ENCODE measurements at places on chromosomes 12 and 14.

GRCh38 chr12:65189028-65189718 lies 19.8 kb downstream of the LEMD3 start:
- no peak for DNase-seq

- DNase-seq = no peak
These were observed 18.4 kb downstream of the POU6F1 start for GRCh38 chr12:51199366-51199945.

- no peak for DNase-seq
These were observed 296.2 kb downstream of the GPHN start for GRCh38 chr14:66804141-66804540.

GRCh38 chr12:111387747-111388323 lies 17.9 kb upstream of the SH2B3 start:
- no peak for DNase-seq

GRCh38 chr12:89351489-89352241 lies 636 bp downstream of the DUSP6 start:
- no peak for DNase-seq

DNA sequence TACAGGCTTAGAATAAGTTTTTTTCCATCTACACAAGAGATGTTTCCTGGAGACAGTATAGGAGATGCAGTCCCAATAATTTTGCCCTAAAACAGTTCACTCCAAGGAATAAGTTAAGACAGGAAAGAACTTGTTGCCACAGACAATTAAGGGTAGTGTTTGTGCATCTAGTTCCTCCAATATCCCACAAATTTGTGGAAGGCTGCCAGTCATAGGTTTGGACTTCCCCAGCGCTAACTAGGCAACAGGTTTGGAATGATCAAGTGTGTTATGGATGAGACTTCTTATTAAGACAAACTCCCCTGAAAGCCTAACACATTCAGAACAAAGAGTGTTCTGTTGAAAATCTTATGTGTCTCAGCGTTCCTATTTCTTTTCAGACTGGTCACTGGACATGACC lies 611.0 kb downstream of the CCER1 start:
- DNase-seq = no peak

DNA sequence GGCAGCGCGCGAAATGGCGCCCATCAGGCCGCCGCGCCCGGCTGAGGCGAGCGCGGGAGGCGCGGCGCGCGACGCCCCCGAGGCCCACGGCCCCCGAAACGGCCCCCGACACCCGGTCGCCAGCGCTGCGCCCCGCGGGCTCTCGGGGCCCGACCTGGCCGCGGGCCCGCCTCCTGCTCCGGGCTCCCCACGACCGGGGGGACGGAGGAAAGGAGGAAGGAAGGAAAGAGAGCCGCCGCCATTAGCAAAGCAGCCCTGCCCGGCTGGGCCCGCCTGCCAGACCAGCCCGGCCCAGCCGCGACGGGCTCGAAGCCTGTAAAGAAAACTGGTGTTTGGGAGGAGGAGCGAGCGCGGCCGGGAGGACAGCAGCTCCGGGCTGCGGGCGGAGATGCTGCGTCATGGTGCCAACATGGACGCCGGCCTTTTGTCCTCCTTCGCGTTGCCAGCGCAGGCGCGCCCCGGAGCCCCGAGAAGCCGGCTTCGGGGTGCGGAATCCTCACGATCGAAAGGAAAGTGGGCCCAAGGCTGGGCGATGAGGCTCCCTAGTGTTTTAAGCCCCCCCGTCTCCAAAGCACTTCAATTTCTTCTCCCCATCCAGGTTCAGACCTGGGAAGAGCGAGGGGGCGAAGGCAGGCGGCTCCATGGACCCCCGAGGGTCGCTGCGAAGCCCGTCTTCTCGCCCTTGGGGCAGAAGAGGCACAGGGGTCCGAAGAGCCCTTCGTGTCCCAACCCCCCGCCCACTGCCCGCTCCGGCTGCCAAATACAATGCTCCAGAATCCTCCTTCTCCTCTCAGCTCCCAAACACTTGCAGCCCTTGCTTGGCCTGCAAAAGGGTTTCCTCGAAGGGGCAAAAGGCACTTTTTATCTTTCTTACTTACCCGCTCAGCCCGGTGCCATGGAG lies 2.9 kb upstream of the SETD1B start:
- no peak for DNase-seq

DNA sequence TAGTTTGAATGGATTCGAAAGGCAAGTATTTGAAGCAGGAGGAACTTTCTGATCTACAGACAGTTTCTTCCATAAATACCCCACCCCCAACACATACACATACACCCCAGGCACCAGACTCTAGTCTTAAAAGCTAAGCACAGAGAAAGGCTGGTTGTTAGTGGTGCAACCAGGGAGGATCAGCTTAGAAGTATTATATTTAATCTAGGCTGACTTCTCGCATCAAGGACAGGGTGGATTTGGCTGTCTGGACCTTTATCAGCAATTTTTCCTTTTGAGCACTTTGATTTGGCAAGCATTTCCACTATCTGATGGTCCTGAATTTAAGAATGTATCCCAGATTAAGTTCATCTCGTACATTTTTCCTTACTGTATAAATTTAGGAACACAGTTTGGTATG lies 1489.8 kb upstream of the FLRT2 start:
- no peak for DNase-seq

- no peak for DNase-seq
These were observed 466.4 kb downstream of the MED13L start for GRCh38 chr12:115811045-115811444.

GRCh38 chr14:89418452-89418851 lies 1.4 kb upstream of the FOXN3 start:
- no peak for DNase-seq

- no peak for DNase-seq
These were observed 25.9 kb downstream of the SSH1 start for GRCh38 chr12:108831309-108831991.

DNA sequence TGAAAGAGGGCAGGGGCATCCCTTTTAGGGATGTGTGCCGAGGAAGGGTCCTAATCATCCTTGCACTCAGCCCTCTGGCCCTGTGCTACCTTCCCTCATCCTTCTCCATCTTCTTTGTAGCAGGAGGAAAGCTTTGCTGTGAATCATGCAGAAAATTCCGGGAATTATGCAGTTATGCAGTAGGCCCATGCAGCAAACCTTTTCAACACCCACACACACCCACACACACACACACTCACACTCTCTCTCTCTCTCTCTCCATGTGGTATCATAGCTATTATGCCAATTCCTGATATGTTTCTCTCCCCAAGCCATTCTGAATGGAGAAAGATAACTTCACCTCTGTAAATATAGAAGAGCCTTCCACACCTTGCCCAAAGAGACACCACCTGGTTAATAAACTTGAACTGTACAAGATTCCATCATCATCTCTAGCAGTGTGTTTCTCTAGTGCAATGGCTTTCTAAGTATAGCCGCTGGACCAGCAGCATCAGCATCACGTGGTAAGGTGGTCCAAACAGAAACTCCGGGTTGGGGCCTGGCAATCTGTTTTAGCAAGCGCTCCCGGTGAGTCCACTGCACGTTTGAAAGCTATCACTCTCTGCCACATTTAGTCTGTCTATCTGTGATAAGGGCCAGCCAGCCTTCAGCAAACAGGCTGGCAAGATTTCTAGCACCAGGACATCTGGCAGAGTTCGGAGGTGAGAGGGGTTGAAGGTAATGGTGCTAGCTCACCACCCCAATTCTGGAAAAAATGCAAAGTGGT lies 57.6 kb downstream of the MDM2 start:
- DNase-seq = no peak

DNA sequence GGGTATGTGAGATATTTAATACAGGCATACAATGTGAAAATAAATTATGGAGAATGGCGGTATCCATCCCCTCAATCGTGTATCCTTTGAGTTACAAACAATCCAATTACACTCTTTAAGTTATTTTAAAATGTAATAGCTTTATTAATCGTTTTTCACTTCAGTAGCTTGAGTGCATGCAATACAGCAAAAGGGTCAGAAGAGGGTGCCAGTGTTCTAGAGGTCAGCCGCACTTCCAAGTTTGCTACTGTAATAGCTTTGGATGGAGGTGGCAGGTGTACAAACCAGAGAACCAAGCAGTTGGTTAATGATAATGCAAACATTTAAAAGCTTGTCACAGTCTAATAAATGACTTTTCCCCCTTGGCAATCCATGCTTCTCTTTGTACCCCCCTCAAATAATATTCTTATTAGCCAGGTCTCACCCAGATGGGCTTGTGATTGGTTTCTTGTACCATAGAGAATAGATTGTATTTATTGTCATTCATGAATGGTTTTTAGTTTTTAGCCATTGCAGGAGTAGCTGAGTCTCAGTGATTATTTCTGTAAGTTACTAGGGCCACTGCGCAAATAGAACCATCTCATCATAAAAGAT lies 127.0 kb downstream of the ERC1 start:
- peak; percentile 47 for DNase-seq

DNA sequence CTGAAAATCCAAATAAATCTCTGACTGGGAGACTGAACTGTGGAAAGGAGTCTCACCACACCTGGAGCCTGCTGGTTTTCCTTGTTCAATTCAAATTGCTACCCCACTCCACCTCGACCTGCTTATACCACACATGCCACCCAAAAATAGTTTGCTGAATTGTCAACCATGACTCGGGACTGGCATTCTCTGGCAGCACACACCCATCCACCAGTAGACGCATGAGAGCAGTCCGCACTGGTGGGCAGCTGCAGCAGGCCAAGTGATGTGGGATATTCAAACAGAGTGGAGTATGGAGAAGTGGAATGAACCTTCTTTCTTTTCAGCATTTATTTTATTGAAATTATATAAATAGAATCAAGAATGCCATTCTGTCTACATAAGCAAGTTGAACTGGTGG lies 38.7 kb upstream of the SYCP3 start:
- no peak for DNase-seq

- no peak for DNase-seq
These were observed 9.8 kb upstream of the ARF6 start for GRCh38 chr14:49882826-49883694.

GRCh38 chr12:4569261-4569660 lies 7.3 kb downstream of the DYRK4 start:
- DNase-seq = no peak

DNA sequence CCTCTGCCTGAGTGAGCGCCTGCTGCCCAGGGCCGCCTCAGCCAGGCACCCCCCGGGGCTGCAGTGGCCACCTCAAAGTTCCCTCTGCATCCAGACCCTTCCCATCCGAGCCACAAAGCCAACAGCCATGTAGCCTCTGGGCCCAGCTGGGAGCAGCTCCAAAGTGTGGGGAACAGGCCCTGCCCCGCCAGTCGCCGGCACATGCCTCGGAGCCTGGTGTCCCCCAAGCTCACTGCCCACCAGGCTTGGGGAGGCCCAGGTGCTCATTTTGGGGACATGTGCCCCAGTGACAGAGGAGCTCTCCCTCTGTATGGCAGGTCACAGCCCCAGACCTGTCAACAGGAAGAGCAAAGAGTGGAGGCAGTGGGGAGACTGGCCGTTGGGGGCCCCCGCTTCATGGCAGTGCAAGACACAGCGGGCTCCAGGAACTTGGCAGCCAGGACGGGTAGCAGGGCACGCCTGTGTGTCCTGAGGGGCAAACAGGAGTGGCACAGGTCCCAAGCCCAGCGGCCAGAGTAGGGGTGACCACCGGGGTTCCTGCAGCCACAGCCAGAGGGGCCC lies 29.9 kb downstream of the JAG2 start:
- DNase-seq = no peak

GRCh38 chr12:89173096-89173495 lies 179.2 kb downstream of the DUSP6 start:
- DNase-seq = no peak

DNA sequence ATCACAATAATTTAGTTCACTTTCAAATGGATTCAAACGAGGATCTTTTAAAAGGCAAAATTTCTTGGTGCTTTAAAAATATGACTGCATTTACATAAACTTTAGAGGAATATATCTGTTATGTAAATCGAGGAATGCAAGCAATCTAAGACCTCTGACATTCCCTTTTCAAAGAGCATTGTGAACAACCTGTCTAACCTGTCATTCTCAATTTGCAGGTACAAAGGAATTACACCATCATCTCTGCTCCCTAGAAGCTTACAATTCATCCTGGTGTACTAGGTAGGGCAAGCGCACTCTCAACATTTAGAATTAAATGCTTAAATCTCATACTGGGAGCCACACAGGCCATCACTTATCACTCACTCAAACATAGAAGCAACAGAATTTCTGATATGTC lies 35.6 kb downstream of the BMP4 start:
- no peak for DNase-seq

GRCh38 chr14:104757238-104757585 lies 4.3 kb downstream of the SIVA1 start:
- DNase-seq = no peak

DNA sequence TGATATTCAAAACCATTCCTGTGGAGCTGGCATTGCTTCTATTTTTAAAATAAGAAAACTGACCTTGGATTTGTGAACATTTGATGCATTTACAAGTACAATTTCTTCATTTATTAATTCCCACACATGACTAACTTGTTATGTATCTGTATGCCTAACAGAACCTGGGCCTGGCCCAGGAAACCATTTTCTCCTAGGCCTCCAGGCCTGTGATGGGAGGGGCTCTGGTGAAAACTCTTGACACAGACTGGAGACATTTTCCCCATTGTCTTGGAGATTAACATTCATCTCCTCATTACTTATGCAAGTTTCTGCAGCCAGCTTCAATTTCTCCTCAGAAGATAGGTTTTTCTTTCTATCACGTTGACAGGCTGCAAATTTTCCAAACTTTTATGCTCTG lies 42.0 kb downstream of the GLIPR1L2 start:
- no peak for DNase-seq

DNA sequence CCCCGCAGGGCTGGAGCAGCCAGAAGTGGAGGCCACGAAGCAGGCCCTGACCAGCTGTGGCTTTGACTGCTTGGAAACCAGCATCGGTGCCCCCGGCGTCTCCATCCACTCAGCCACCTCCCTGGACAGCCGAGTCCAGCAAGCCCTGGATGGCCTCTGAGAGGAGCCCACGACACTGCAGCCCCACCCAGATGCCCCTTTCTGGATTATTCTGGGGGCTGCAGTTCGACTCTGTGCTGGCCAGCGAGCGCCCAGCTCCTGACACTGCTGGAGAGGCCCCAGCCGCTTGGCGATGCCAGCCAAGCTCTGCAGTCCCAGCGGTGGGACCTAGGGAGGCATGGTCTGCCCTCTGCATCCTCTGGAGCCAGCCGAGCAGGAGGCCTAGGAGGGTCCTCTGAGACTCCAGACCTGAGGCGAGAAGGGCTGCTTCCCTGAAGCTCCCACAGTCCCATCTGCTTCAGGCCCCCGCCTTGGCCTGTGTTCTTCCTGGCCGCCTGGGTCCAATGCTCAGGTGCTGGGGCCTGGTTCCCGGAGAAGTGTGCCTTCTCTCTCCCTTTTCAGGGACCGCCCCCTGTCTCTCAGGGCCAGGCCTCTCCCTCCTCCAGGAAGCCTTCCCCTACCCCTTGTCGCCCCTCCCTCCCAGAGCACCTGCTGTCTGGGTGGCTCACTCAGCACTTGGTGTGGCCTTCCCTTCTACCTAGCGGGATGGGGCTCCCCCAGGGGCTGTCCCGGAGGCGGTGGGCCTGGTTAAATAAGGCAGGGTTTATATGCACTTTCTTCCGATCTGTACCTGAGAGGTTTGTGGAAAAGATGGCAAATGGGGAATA lies 23.0 kb downstream of the MVK start:
- no peak for DNase-seq

DNA sequence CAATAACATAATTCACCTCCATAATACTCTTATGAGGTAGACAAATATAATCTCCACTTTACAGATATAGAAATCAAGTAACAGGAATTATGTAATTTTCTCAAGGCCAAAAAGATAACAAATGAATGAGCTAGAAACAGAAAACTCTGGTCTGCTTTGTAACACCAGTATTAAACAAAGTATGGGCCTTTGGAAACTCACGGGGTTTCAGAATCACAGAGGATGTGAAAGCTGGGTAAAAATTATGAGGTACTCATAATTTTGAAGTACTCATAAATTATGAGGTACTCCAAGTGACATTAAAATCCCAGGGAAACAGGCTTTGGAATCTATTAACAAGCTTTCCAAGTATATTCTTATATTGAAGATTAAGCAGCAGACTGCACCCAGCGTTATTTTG lies 140.2 kb downstream of the MED13L start:
- no peak for DNase-seq

Measured in stimulated activated CD4-positive, alpha-beta T cell treated with anti-CD3 and anti-CD28 coated beads, Interleukin-4, amount 100 ng/mL, for 48 hours (primary cell).